ENCODE measurements at places on chromosomes 7 and 10. TPM values are rescaled to one million over a fixed set of nuclear protein-coding genes. Genes with fewer than 3 reads are reported as not detected.

ZNF438 gene
- total RNA-seq, result 2.4 TPM

PKD1L1 gene
- 0.05 TPM for total RNA-seq

NYAP1 gene
- total RNA-seq, result 0.30 TPM

RBM28 gene
- total RNA-seq, result 51.9 TPM

GARS1 gene
- total RNA-seq, result 367 TPM

SUN3 gene
- total RNA-seq, result not detected

NEURL1 gene
- total RNA-seq, result 1.3 TPM

SLC39A12 gene
- not detected for total RNA-seq

- DNase-seq, result no peak
- no peak overlapping the region for H3K4me3 ChIP-seq
- H3K4me1 ChIP-seq, result no peaks in the 10 kb centered on the region
- H3K36me3 ChIP-seq, result no peaks in the 10 kb centered on the region
Measured at GRCh38 chr7:121810831-121811672, 61.9 kb upstream of the PTPRZ1 start.

GRCh38 chr10:131195116-131195515 lies 116.4 kb downstream of the TCERG1L start:
- no peak overlapping the region for H3K27ac ChIP-seq
- no peaks in the 10 kb centered on the region for H3K36me3 ChIP-seq
- DNase-seq, result no peak

DNA sequence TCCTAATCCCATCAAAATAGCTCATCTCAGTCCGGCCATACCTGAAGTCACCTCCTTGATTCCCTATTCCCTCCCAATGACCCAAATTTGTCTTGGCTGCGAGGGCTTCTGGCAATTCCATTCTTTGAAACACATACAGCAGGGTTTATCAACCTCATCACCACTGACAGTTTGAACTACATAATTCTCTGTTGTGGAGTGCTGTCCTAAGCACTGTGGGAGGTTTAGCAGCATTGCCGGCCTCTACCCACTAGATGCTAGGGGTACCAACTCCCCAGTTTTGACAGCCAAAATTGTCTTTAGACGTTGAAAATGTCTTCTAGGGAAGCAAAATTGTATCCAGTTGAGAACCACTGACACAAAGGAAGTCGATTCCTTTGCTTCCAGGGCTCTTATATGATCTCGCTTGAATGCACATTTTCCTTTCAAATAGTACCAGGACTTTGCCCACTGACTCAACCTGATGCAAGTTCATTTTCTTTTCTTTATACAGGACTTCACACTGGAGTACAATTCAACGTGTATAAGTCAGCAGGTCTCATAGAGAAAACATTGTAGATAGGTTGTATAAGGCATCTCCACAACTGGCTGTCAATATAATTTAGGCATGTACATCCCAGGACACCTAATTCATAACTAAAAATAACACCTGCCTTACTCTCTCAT lies 133.3 kb downstream of the STRA8 start:
- peaks cover 23% of the 10 kb centered on the region for H3K36me3 ChIP-seq
- H3K27me3 ChIP-seq, result no peaks in the 10 kb centered on the region
- H3K4me1 ChIP-seq, result peaks cover 9% of the 10 kb centered on the region
- H3K4me3 ChIP-seq, result no peak overlapping the region
- DNase-seq, result no peak
- H3K27ac ChIP-seq, result no peak overlapping the region

- H3K4me1 ChIP-seq, result peaks cover 36% of the 10 kb centered on the region
- H3K36me3 ChIP-seq, result peaks cover 1% of the 10 kb centered on the region
- no peak for DNase-seq
Measured at GRCh38 chr7:2104716-2105115, 128.0 kb downstream of the MAD1L1 start.

GRCh38 chr7:157020514-157021070 lies 10.1 kb upstream of the MNX1 start:
- H3K4me1 ChIP-seq, result peaks cover 17% of the 10 kb centered on the region
- no peaks in the 10 kb centered on the region for H3K36me3 ChIP-seq
- H3K27ac ChIP-seq, result no peak overlapping the region

DNA sequence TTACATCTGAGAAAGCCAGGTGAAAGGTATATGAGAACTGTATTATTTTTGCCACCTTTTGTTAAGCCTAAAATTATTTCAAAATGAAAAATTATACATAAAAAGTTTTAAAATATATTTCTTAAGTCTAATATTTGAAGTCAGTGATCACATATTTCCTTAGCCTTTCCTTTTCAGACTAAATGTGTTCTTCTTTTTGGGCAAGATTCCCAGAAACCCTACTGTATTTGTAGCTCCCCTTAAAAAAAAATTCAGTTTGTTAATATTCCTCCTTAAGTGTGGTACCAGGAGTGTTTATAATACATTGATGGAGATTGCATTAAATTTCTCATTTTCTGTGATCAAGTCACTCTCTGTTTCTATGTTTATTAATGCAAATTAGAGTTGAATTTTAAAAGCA lies 22.8 kb downstream of the DNAJC1 start:
- H3K4me3 ChIP-seq, result no peak overlapping the region
- no peak overlapping the region for H3K27ac ChIP-seq
- peaks cover 3% of the 10 kb centered on the region for H3K36me3 ChIP-seq
- DNase-seq, result no peak

- no peaks in the 10 kb centered on the region for H3K36me3 ChIP-seq
- H3K4me3 ChIP-seq, result no peak overlapping the region
- H3K27ac ChIP-seq, result no peak overlapping the region
- H3K4me1 ChIP-seq, result no peaks in the 10 kb centered on the region
- no peak for DNase-seq
- H3K27me3 ChIP-seq, result peaks cover 12% of the 10 kb centered on the region
Measured at GRCh38 chr7:29623973-29624372, 60.3 kb downstream of the PRR15 start.

Data from activated naive CD4-positive, alpha-beta T cell treated with anti-CD3 and anti-CD28 coated beads for 36 hours (primary cell).